ENCODE measurements at places on chromosomes 7 and 10. TPM values are rescaled to one million over a fixed set of nuclear protein-coding genes. Genes with fewer than 3 reads are reported as not detected.
A peak's percentile ranks its signal among the peaks of the same experiment; 100 is the strongest.

GRCh38 chr10:32139223-32140073 is 83.2 kb upstream of the KIF5B start:
- DNase-seq = peak; percentile 69

Gene SLC18A3
- not detected for total RNA-seq

- no peak for DNase-seq
Observed at GRCh38 chr7:133812877-133813276, 314.3 kb upstream of the LRGUK start.

GRCh38 chr10:103854265-103854685 is 1.1 kb downstream of the SH3PXD2A start:
- DNase-seq = peak; percentile 6

DNA sequence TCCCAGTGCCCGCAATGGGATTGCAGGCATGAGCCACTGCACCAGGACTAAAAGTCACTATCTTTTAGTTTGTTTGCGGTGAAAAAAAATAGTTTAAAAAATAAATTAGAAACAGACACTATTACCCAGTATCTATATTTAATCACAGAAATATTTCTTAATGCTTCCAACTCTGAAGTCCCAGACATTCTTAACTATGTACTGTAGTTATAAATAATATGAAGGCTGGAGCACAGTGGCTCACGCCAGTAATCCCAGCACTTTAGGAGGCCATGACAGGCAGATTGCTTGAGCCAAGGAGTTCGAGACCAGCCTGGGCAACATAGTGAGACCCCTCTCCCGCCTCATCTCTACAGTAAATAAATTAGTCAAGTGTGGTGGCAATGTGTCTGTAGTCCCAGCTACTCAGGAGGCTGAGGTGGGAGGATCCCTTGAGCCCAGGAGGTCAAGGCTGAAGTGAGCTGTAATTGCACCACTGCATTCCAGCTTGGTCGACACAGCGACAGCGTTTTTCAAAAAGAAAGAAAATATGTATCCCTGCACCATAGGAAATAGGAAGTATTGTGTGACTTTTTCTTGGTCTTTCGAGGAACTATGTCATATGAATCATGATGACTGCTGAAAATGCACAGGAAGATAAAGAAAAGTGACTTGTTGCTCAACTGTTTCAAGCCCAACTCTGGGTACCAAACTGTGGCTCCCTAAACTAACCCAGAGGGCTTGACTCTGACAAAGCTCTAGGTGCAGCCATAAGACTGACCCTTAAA is 74.9 kb upstream of the STEAP1B start:
- DNase-seq = no peak

GRCh38 chr10:65993451-65993850 is 932.4 kb upstream of the LRRTM3 start:
- DNase-seq = no peak

Gene SPDYE16
- not detected for total RNA-seq

- no peak for DNase-seq
Observed at GRCh38 chr7:153245809-153246208, 486.3 kb downstream of the ACTR3B start.

- peak; percentile 31 for DNase-seq
Observed at GRCh38 chr10:79102498-79102874, 33.7 kb downstream of the ZMIZ1 start.

DNA sequence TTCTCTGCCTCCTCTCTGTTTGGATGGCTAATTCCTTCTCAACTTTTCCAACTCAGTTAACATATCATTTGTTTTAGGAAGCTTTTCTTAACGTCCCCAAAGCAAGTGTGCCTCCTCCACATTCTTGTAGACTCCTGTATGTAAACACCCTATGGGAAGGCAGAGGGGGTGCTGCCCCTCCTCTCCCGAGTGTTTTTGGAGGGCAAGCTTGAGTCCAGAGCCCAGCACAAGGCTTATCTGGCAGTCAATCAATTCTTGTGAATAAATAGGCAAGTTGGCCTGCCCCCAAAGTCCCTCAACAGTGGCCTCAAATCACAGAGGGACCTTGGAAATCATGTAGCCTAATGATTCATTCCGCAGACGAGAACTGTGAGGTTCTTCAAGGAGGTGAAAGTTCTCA is 305.6 kb downstream of the RPS24 start:
- DNase-seq = no peak
